Muscle of leg (tissue), 16 donors: ENCODE measurements at places on chromosomes 2 and 18. TPM values are rescaled to one million over a fixed set of nuclear protein-coding genes. Genes with fewer than 3 reads are reported as not detected.

GRCh38 chr2:211367293-211367692 lies 810.9 kb downstream of the CPS1 start:
- DNase-seq = no peak

The OSR1 gene
- polyA plus RNA-seq = 21.6 TPM

DNA sequence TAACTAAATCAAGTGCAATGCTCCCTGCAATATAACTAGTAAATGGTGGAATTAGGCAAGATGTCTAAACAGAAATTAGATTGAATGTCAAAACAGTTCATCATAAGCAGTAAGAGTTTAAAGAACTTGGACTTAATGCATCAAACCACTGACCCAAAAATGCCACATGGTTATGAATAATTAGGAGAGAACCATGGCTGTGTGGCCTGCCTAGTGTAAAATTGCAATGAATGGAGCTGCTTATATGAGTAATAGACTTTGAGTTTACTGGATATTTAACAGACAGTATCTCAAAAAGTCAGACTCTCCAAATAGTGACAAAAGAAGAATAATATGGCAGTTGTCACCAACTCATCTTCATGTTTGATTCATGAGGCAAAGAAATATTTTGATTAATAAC lies 101.6 kb upstream of the COL5A2 start:
- no peak for DNase-seq

The ADD2 gene
- polyA plus RNA-seq = 1.7 TPM

DNA sequence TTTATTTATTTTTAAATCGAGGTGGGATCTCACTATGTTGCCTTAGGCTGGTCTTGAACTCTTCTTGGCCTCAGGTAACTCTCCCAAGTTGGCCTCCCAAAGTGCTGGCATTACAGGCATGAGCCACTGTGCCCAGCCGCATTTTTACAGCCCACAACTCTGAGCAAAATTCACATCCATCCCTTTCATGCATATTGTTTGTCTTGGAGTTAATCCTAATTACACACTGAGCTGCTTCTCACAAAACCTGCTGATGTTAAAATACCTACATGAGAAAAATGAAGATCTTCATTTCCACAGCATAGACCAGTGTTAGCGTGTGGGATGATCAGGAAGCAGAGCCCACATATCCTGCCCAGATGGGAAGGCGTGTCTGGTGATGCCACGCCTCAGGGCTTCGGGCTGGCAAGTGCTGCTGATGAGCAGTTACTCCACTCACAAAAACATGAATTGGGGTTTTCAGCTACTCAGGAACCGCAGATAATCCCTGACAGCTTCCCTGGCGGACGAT lies 14.6 kb downstream of the ITGB1BP1 start:
- no peak for DNase-seq
